ENCODE measurements at places on chromosomes 16 and 17.

DNA sequence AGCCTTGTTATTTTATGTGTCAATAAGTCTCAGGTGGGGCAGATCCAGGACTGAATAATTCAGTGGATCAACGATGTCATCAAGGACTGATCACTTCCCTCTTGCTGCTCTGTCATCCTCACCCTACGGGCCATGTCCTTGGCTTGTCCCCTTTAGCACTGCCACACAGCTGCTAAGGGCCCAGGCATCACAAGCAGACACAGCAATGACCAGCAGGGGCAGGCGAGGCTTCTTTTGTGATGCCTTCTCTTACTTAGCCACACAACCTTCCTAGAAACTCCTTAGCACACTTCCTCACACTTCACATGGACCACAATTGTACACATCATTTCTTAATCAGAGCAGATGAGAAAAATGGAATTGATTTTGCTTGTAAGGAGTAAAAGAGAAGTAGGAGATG, 356.3 kb upstream of the SOX9 start:
- DNase-seq, result no peak

DNA sequence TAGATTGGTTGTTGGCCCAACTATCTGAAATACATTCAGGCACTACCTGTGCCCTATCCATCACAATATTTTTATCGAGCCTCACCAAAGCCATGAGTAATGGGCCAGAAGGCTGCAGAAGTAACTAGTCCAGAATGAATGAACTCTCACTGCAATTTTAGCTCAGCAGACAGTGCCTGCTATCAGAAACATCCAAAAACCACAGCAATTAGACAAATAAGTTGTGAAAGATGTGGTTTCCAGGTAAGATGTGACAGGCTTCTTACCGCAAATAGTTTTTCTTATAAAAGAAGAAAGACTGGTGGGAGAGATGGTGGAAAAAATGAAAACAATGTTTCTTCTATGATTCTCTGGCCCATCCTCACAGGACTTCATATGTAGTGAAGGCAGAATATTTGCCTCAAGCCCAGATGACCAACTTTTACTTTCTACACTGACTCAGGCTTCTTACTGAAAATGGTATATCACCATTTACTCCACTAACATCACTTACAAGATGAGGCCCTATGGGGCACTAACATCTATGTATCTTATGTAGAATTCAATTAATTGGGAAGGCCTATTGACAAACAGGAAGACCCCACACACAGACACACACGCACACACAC, 9.8 kb upstream of the RFFL start:
- no peak for DNase-seq

- DNase-seq, result no peak
Measured at GRCh38 chr16:2150418-2151187, 2.2 kb downstream of the RAB26 start.

DNA sequence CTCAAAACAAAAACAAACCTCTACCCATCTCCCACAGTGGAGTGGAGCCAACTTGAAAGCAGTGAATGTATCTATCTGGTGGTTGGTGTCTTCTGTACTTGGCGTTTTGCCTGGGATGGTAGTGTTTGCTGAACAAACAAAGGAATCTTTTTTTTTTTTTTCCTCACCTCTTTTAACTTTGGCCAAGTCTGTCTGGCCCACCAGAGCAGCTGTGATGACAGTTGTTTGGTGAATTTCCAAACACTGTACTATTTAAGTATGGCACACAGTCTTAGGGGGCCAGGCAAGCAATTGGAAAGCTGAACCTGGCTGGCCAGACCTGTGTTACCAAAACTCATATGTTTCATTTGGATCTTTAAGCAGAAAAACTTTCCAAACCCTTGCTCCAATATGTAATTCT, 101.8 kb upstream of the CDH13 start:
- no peak for DNase-seq

- DNase-seq, result no peak
Measured at GRCh38 chr16:21233521-21234150, at the start of gene ANKS4B. Gene ANKS4B, plus strand, starts transcription at chr16:21233699. Its CDS starts 39 bp downstream, at chr16:21233738.

DNA sequence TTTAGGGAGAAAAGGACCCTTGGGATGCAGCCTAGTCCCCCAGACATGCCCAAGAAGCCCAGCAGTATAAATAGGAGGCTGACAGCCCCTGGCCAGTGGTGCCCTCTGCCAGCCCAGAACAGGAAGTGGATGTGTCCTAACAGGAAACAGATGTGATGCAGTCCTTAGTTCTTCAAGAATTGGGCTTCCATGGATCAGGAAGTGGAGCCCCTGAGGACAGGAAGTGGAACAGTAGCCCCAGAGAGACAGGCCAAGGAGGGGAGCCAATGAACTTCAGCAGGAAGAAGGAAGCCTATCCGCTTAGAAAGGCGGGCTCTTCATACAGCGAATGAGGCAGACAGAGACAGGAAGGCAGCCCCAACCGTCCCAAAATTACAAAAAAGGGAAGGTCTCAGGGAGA, 7.2 kb downstream of the CTF1 start:
- DNase-seq, result no peak

- DNase-seq, result no peak
Measured at GRCh38 chr17:76137351-76138233, 3.5 kb downstream of the FOXJ1 start.

GRCh38 chr16:27175888-27176287, 27.4 kb upstream of the KDM8 start:
- DNase-seq, result no peak

DNA sequence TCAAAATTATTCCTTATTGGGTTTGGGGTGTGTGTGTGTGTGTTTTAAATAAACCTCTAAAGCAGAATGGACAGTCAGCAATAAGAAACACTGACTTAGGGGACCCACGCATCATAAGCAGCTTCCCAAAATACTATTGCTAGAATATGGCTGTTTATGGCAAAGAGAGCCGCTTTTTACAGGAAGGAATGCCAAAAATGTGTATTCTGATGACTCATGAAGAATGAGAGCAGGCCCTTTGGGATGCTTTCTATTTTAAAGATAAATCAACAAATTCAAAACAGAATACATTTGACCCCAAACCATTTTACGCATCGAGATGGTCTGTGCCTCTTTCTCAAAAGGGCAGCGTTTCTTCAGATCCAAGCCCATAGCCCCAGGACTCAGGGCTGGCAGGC, 37.5 kb downstream of the ARHGAP17 start:
- no peak for DNase-seq

- DNase-seq, result no peak
Measured at GRCh38 chr16:64159976-64160375, 961.9 kb downstream of the CDH11 start.

DNA sequence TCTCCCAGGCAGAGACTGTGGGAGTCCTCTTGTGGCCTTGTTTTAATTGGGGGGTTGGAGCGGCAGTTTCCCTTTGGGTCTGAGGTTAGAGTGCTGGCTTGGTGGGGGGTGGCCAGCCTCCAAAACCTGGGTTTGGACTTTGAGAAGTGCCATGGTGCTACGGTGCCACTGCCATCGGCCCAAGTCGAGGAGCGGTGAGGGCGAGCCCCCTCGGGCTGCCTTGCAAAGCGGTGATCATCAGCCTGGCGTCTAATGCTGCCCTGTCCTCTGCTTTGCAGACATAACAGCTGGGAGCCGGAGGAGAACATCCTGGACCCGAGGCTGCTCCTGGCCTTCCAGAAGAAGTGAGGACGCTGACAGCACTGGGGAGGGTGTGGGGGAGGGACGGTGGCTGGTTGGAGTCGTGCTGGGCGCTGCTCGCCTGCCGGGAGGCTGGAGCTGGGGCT, 1.2 kb downstream of the CBX2 start:
- no peak for DNase-seq

DNA sequence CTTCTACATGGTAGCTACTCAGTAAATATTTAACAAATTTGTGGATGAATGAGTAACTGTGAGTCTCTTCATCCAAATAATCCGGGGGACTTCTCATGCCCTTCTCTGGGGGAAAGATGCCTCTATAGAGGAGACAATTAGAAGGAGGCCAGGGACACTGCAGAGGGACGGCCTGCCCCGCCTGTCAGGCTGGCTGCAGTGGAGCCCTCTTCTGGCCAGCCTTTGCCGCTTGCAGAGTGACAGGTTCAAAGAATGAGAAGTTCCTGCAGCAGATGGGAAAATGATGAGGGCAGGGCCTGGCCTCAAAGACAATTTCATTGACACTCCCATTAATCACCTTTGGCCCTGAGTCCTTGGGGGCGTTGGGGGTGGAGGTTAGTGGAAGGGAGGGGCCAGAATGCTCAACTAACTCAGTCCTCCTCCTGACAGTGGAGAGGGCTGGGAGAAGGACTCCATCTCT, 339.0 kb downstream of the MAF start:
- DNase-seq, result no peak

DNA sequence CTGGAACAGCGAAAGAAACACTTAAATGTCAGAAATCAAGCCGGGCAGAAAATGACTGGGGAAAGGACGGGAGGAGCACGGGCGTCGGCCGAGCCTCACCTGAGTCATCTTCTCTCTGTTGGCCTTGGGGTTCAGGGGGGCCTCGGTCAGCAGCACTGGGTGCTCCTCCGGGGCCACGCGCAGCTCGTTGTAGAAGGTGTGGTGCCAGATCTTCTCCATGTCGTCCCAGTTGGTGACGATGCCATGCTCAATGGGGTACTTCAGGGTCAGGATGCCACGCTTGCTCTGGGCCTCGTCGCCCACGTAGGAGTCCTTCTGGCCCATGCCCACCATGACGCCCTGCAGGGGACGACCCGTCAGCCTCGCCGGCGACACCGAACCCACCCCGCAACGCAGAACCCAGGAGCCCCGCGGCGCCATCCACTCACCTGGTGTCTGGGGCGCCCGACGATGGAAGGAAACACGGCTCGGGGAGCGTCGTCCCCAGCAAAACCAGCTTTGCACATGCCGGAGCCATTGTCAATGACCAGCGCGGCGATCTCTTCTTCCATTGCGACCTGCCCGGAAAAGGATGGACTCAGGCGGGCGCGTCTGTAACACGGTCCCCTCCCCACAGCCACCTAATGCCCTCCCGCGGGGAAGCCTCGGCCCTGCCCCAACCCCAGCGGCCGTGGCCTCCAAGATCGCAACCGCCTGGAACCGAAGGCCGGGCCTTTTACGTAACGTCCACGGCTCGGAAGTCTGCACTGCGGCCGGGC, 616 bp downstream of the ACTG1 start:
- no peak for DNase-seq

DNA sequence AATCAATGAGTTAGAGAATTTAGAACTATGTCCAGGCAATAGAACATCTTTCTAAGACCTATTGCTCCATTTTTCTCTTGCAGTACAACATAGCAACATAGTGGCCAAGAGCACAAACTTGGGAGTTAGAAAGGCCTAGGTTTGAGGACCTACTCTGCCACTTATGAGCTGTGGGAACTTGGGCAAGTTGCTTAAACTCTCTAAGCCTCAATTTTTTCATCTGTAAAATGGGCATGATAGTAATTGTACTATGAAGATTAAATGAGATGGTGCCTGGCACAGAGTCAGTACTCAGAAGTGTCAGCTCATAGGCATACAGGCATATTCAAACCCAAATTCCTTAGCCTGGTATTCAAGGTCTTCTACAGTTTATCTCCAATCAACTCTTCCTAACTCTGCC, 25.1 kb downstream of the IRX5 start:
- DNase-seq, result no peak

- no peak for DNase-seq
Measured at GRCh38 chr16:85029981-85030401, 2.4 kb downstream of the KIAA0513 start.

DNA sequence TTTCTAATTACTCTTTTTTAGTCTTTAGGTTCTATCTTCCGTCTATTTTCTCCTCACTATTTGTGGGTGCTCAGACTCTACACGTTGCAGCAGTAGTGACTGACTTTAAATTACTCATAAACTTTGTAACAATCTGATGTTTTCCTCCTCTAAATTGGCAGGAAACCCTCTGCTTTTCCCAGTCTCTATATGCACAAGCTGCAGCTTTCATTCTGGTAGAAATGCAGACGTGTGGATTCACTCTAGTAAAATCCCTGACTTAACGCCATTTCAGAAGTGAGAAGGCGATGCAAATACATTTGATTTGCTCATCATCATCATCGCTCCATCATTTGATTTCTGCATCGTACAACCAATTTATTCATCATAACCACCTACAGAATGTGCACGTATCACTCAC, 561.0 kb upstream of the ZFHX3 start:
- no peak for DNase-seq

DNA sequence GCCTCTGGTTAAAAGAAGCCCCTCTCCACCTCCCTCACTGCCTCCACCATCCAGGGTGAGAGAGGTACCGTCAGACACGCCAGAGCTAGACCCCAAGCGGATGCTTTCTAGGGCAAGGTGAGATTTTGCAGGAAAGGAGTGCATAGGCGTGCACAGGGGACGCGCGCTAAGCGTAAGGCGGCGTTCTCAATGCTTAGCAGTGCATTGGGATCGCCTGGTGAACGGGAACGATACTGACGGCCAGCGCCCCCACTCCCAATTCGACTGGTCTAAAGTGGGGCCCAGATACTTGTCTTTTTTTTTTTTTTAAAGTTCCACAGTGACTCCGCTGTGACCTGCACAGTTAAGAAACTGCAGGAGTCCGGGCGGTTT, 57.9 kb upstream of the CREBBP start:
- DNase-seq, result no peak

Data from esophagus squamous epithelium (tissue), 5 donors.